Amygdala (tissue), 56 donors: ENCODE measurements at places on chromosomes 2 and 18.

DNA sequence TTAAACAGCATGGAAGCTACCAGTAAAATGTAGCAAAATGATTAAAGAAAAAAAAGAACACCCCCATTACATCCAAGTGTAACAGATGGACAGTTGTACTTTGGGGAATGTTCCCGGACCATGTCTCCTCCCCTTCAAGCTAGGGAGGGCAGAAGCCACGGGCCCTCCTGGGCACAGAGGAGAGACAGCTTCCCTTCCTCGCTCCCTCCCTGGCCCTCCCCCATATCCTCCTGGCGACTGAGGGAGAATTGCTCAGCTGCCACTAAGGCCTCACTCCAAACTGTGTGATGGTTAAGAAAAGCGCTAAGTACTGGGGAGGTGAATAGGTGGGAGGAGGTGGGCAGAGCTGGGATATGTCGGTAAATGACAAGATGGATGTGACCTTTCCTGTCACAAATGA, 358.0 kb downstream of the HRH4 start:
- no peak for DNase-seq

DNA sequence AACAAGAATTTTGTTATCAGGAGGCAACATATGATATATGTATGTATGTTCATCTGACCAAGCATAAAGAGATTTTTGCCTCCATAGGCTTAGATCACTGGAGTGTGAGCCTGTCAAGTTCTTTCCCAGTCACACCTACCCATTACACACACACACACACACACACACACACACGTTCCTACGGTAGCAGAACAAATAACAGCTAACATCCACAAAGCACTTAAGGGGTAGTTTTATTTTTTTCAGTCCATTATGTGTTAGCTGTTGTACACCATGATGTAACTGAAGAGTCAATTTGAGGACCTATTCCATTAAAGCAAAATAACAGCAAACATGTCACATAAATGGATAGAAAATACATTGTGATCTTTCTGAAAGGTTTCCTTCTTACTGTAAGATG, 39.5 kb downstream of the UGP2 start:
- no peak for DNase-seq

- no peak for DNase-seq
Measured at GRCh38 chr2:198901894-198902293, 555.8 kb downstream of the SATB2 start.

- DNase-seq, result no peak
Measured at GRCh38 chr2:3633089-3633981, 24.7 kb upstream of the ALLC start.

DNA sequence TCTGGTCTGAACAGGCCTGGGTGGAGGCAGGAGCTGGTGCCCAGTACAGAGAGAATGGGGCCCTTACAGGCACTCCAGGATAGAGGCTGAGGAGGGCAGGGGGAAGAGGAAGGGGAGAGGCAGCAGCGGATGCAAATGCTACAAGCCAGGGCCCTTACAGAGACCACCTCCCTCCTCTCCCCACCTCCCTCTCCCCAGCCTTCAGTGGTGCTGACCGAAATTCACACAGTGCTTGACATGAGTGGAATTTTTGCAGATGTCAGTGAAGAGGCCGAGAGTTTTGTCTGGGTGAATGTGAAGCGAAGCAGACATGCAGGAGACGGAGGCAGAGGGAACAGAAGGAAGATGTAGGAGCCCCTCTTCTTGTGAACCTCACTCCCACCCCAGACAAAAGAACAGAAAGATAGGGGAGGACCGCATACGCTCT, 31.9 kb downstream of the CIB4 start:
- DNase-seq, result no peak

- DNase-seq, result no peak
Measured at GRCh38 chr2:235834781-235835180, 333.4 kb downstream of the GBX2 start.

DNA sequence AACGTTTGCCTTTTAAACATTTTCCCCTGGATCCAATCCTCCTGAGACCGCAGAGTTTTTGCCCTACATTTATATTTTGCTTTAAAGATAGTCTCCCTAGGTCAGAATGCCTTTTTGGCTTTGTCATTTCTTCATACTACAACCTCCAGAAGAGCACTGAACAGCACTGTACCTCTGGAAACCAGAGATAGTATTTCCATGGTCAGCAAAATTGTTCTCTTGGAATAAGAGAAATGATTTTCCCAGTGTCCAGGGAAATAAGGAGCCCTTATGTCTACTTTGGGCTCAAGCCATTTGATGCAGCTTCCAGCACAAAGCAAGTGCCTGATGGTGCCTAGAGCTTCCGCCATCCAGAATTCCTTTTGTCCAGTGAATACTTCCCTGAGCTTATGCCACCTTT, 75.5 kb upstream of the SP5 start:
- DNase-seq, result no peak

DNA sequence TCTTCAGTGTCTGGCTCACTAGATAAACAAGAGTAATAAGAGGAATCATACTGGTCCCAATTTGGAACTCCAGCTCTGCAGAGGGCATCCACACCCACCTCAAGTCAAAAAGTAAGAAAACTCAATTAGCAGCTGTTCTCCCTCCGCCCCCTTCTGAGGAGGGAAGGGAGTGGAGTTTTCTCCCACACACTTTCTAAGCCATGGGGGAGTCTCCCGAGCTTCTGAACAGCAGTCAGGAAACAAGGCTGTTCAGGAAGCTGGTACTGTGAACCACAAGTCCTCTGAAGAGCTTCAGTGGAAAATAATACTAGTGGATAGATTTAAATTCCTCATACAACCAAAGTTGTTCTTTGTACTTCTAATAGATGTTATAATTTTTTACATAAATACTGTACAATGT, 32.9 kb upstream of the SPTBN1 start:
- DNase-seq, result no peak

- DNase-seq, result no peak
Measured at GRCh38 chr2:113227290-113227689, 51.4 kb downstream of the PAX8 start.

DNA sequence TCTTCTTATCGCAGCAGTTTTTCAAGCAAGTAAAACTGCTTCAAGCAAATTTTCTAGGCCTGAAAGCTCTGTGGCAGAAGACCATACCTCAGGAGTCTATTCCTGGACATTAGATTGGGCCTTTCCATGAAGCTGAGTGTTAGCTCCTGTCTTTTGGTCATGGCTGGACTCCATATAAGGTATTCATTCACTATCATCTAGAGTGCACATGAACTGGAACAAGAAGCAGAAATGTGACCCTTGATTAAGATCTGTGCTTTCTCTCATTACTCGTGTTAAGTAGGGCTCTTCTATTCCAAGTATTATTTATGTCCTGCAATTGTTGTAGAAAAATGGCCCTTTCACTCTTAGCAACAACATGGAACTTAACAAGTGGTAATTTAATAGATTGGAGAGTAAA, 5.9 kb upstream of the GULP1 start:
- no peak for DNase-seq

GRCh38 chr2:9753665-9754531, 89.4 kb upstream of the TAF1B start:
- DNase-seq, result no peak

DNA sequence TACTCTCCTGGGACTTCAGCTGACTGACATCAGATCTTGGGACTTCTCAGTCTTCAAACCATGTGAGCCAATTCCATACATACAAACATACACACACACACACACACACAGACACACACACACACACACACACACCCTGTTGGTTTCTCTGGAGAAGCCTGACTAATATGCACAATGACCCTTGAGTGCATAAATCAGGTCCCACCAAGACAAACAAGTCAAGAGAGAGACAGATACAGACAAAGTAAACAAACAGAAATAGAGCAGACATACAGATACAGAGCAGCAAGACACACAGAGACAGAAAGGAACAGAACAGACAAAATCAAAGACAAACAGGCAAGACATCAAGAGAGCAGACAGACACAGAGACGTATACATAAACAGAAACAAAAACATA, 43.8 kb upstream of the DDX18 start:
- DNase-seq, result no peak

DNA sequence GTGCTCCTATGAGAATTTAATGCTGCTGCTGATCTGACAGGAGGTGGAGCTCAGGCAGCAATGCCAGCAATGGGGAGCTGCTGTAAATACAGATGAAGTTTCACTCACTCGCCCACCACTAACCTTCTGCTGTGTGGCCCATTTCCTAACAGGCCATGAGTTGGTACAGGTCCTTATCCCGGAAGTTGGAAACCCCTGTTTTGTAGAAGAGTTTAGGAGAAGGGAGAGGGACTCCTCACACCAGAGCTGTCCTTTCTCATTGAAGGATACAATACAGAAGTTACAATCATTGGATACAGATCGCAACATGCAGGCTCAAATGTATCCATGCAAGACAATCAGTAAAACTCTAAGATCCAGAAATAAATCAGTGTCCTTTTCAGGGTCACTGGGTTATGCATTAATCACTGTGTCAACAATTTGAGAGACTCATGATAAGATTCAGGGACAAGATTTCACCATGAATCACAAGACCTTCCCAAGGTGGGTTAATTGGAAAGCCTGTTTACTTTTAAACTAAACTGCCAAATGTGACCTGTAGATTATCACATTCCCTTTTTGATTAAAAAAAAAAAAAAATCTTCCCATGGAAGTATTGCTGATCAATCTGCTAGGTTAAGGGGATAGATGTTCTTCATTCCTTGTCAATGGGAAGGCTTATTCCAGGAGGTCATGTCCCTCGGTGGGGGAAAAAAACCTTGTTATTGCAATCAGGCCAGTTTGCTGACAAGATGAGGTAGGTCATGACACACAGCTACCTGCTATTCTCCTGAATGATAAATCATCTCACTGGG, 97.2 kb downstream of the SP100 start:
- no peak for DNase-seq

- DNase-seq, result no peak
Measured at GRCh38 chr2:121617042-121617599, 32.1 kb downstream of the CLASP1 start.
